ENCODE measurements at places on chromosomes 5 and 9.

- no peak for DNase-seq
Observed at GRCh38 chr9:110900456-110900855, 137.8 kb downstream of the LPAR1 start.

GRCh38 chr9:36407122-36407723, 7.2 kb upstream of the RNF38 start:
- DNase-seq: peak; percentile 58

DNA sequence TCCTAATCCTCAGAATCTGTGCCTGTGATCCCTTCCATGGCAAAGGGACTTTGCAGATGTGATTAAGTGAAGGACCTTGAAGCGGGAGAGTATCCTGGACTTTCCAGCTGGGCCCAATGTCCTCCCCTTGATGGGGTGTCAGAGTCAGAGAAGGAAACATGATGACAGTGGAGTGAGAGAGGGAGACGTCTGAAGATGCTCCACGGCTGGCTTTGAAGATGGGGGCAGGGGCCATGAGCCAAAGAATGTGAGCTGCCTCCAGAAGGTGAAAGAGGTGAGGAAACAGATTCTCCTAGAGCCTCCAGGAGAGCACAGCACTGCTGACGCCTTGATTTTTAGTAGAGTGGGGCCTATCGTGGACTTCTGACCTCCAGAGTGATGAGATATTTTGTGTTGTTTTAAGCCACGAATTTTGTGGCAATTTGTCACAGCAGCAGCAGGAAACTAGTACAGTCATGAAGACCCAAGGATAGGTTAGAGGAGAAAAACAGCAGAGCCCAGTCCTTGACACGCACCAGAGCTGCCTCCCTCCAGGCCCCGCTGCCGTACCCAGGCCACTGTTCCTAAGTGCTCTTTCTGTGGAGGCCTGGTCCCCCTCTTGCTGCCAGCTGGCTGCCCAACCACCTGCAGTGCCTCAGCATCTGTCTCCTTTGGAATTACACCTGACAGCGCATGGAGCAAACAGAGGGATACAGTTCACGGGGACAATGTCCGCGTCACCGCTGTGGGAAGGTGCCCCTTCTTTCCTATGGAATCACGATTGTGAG, 78.1 kb downstream of the MACROH2A1 start:
- DNase-seq: no peak

GRCh38 chr9:84404095-84404686, 63.6 kb upstream of the SLC28A3 start:
- DNase-seq: no peak

DNA sequence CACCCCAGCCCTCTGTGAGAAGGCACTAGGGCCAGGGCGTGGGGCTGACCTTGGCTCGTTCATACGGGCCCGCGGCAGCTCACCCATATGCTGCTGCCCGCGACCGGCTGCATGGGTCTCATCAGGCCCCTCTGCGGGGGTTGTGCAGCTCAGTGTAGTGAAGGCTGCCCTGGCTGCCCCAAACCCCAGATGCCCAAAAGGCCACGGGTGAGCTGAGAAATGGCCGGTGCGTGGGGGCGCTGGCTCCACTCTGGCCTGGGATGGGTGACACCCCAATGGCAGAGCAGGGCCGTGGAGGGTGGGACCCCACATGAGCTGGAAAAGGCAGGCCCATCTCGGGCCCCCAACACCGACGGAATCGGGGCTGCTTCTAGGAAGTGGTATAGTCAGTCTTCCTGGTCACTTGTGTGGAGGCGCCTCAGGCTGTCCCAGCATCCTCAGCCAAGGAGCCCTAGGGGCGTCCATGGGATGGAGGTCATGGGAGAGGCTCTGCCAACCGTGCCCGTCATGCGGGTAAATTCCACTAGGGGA, 19.4 kb upstream of the LRRC14B start:
- no peak for DNase-seq

- DNase-seq: no peak
Observed at GRCh38 chr9:74498621-74499095, 1.5 kb downstream of the RORB start.

DNA sequence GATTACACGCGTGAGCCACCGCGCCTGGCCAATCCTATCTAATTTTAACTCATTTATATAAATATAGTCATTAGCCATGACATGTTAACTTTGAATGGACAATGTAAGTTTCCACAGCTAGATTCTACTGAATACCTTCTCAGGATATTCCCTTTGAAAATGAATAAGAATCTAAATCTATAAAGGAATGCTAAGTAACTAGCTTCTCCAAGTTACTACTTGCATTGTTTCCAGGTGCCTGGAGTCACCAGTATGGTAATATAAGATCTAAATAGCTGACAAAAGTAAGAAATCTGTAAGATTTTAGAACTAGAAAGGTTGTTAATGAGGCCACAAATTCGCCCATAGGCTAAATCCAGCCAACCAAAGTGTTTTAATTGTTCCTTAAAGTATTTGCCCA, 189.1 kb upstream of the SLC12A2 start:
- DNase-seq: no peak

DNA sequence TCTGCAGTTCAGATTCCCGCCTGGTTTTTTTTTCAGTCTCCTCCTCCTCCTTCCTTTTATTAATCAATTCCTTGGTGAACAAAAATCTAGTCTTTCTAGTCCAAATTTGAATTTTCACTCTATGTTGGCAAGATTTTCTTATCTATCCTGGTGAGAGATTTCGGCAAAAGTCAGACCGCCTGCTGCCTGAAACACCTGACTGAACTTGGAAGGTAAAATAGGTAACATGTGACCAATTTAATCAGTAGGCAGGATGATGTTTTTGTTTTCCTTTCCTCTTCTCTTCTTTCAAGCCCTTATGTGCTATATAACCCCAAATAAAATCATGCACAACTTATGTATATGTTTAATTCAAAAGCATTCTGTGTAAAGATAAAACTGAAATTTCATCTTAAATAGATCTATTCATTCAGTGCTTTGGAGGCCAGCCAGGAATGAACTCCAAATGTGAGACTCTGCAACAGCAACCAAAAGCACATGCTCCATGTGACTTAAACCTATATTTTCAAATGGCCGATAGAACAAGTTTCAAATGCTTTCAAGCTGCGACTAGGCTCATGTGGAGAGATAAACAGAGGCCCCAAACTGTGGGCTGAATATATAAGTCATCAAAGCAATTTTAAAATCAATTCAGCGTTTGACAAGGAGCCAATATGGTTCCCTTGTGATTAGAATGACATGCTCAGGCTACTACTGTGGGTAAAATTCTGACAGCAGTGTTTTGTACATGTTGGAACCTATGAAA, 100.4 kb upstream of the SEMA6A start:
- no peak for DNase-seq

DNA sequence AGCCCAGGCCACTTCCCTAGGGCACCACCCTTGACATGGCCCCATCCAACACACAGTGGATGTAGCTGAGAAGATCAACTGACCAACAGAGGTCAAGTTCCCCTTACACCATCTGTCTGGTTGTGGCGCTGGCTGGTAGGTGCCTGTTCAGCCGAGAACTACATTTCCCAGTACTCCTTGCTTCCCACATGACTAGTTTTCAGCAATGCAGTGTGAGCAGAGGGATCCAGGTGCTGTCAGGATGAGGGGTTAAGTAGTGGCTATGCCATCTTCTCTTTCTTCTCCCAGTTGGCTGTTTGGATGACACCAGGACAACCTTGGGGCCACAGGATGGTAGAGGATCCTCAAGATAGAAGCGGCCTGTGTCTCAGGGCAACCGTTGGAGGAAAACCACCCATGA, 48.6 kb upstream of the SH3PXD2B start:
- DNase-seq: no peak

GRCh38 chr9:123525957-123526356, 170.0 kb downstream of the CRB2 start:
- no peak for DNase-seq

GRCh38 chr5:151509231-151509630, 61.8 kb downstream of the SLC36A1 start:
- DNase-seq: no peak

DNA sequence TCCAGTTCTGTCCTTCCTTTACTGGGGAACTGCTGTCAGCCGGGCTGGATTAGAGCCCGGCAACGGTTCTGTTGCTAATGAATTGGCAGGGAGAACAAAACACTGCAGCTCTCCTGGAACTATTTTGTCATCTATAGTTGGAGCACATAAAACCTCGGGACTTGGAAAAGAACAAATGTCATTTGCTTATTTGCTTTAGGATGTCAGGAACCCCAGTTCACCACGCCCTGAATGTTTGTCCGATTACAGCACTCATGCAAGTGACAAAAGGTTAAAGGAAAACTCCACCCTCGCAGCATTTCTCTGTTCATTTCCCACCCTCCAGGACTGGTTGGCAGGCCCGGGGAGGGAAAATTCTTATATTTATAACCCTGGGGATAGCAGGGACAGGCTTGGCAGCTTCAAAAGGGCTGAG, 66.4 kb upstream of the PLPP1 start:
- no peak for DNase-seq

DNA sequence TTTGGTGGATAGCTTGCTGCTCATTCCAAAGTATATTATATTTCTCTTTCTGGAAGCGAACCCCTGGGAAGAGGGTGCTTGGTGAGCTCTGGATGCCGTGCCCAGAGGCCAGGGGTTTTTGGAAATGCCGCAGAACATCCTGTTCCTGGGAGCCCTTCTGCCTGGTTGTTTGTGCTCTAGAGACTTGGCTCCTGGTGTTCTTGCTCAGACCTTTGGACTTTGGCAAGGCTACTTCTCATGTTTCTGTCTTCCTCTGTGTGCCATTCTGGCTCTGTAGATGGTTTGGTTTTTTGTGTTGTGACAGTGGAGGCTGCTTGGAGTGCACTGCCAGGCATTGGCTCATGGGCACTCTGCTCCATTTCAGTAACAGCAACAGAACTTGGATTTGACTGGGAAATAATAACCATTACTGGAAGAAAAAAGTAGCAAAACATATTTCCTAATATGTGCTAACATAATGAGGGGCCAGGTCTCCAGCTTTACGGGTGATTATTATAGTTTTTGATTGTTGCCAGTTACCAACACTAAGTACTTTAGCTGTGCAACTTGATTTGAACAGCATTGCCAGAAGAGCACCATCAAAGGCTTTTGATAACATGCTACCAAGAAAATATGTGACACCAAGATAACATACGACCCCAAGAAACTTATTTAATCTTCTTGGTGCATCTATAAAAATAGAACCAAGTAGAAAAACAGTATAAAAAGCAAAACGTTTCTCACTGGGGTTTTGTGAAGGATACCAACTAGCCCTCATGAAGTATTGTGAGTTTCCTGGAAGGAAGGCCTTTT, 94.2 kb downstream of the PCSK1 start:
- DNase-seq: no peak

DNA sequence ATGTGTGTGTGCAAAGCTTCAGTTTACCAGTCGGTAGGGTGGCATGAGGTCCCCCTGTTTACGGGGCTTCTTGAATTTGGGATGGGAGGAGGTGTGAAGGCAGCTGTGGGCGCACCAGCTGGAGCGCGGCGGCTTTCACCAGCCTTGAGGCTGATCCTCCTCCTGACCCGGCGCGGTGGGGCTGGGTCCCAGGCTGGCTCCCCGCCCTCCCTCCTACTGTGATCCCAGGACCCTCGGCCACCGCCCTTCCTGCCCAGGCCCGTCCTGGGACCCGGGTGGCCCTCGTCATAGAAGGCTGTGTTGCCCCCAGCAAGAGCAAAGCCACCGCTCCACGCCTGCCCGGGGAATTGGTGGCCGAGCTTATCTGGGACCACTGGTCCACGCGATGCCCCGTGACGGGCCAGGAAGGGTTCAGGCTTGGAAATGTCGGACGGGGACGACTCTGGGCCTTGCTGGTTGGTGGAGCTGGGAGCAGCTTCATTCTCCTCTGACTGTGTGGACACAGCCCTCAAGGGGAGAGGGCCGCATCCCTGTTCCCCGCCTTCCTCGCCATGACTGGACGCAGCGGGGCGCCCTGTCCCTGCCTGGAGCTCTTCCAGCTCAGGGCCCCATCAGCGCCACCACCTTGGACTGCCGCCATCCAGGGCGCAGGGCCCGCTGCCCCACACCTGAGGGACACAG, 271.1 kb upstream of the IRX1 start:
- DNase-seq: no peak

DNA sequence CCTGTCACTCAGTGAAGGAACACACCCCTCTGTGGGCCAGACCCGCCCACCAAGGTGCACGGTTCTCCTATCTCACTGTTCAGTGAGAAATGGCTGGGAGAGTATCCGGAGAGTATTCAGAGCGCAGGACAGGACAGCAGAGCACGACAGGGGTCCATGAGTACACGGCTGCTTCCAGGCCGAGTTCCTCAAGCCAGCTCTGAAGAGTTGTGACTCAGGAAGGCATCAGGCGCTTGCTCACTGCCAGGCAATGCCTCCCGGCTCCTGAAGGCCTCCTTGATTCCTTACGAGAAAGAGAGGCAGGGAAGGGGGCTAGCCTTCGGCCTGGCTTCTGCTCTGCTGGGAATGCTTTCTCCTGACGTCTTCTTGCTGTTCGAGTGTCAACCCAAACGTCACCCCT, 132.1 kb upstream of the PPP1R26 start:
- DNase-seq: no peak

DNA sequence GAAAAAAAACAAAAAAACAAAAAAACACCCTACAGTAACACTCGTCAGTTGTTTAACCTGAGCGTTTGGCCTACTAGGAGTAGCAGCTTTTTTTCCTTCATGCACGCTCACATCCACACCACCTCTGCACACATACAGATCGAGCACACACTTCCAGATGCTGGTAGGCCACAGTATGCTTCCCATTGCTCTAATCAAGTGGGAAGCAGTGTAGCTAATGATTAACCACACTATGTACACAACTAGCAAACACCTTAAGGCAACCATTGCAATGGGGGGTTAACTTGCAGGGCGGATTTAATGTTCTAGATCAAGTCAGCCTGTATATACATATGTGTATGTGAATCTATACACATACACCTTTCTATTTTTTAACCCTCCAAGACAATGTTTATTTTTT, 65.5 kb upstream of the GLRX start:
- no peak for DNase-seq

DNA sequence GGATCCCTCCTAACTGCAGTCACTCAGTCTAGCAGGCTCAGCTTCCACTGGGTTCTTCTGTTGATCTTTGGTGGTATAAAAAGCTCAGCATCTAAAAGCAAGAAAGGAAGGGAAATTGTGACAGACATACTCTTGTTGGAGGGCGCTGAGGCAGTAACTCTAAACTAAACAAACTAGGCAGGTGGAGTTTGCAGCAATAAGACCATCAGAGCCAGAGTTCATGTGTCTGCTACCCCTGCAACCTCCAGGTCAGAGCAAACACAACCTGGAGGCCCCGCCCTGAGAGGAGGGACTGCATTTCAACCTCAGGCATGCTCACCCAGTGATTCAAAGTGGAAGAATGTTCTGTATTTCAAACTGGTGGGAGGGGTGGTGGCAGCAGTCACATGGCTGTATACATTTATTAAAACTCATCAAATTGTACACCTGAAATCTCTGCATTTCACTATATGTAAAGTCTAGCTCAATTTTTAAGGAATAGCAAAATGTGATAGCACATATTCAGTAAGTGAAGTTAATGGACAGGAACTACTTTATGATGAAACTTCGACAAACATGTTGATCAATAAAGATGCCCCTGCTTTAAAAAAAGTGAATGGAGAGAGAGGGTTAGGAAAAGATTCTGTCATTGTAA, 7.1 kb downstream of the ACTL7A start:
- no peak for DNase-seq

GRCh38 chr9:6759185-6759977, 1.6 kb downstream of the KDM4C start:
- peak; percentile 34 for DNase-seq

GRCh38 chr5:150266871-150267291, 22.7 kb downstream of the CAMK2A start:
- DNase-seq: no peak
